Right lung (tissue), 10 donors: ENCODE measurements at places on chromosomes 7 and 10. TPM values are rescaled to one million over a fixed set of nuclear protein-coding genes. Genes with fewer than 3 reads are reported as not detected.

OGA gene
- 231 TPM for polyA plus RNA-seq

- no peak for DNase-seq
These were observed 12.0 kb upstream of the CRYGN start for GRCh38 chr7:151451626-151452571.

- no peak for DNase-seq
These were observed 96.6 kb upstream of the NPTX2 start for GRCh38 chr7:98520356-98520951.

GRCh38 chr7:129359638-129360037 is 74.6 kb upstream of the STRIP2 start:
- no peak for DNase-seq

- DNase-seq, result no peak
These were observed 65.2 kb downstream of the COL13A1 start for GRCh38 chr10:69866688-69867461.

NUTM2E gene
- 0.51 TPM for polyA plus RNA-seq

- no peak for DNase-seq
These were observed 351.8 kb upstream of the SEMA3A start for GRCh38 chr7:84546403-84546802.

DNA sequence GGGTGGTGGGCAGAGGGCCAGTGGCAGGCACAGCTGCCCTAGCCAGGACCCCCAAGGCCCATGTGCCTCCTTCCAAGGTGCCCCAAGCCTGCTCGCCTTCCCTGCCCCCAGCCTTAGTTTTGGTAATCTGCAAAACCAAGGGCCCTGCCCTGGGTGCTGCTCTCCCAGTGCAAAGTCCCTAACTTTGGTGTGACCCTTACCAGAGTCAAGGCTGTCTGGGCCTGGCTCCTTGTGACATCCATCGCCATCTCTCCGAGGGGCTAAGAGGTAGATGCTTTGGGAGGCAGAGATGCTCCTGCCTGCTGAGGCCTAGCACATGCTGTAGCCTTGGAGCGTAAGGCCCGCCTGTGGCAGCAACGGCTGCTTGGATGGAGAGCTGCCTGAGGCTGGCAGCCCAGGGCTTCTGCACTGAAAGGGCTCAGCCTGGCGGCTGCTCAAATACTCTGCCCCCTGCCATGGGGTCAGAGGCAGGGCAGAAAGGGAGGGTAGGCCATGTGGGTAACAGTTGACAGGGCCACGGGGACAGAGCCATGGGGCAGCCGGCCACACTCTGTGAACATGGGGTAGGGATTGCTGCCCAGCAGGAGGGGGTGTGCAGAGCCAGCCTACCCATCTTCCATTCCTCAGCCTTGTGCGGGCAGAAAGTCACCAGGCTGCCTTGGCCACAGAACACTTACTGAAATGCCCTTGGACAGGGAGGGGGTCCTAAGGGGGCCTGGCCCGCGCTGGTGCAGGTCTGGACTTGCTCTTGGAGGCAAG is 17.9 kb upstream of the MYL7 start:
- DNase-seq, result no peak

DNA sequence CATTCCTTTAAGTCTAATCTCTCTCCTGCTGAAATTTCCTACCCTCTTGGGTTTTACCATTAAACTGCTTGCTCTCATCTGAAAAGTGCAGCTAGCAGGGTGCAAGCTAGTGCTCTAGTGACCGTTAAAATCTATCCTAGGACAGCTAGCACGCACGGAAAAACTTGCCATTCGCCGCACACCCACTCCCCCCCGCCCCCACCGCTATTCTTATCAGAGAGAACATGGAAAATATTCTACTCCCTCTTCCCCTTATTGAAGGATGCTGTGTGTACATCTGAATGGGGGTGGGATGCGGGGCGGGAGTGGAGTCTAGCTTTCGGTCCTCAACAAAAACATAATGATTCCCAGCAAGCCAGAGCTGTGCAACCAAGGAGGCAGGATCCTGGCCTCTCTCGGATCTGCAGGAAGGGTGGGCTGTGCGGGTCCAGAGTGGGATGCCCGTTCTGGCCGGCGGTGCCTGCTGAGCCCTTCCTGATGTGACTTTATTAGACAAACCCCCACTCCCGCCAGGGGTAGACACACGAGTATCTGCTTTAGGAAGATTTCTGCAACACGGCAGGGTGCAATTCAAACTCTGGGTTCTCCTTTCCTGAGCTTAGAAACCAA is 1.1 kb upstream of the ADRA2A start:
- DNase-seq, result no peak

- DNase-seq, result no peak
These were observed 51.4 kb upstream of the DNAJC1 start for GRCh38 chr10:22054961-22055360.

PALD1 gene
- 20.7 TPM for polyA plus RNA-seq

GRCh38 chr7:44827567-44827966 is 20.3 kb downstream of the H2AZ2 start:
- no peak for DNase-seq

GRCh38 chr10:12685261-12686058 is 316.1 kb downstream of the CCDC3 start:
- no peak for DNase-seq

- no peak for DNase-seq
These were observed 29.8 kb upstream of the GNA12 start for GRCh38 chr7:2873686-2874551.

ZPBP gene
- polyA plus RNA-seq, result not detected

GRCh38 chr10:77899080-77899477 is 27.5 kb downstream of the DLG5 start:
- DNase-seq, result no peak

GRCh38 chr10:18145652-18146051 is 5.4 kb downstream of the CACNB2 start:
- no peak for DNase-seq

GRCh38 chr7:71343892-71344291 is 211.9 kb downstream of the GALNT17 start:
- no peak for DNase-seq

- DNase-seq, result no peak
These were observed 45.0 kb downstream of the JAKMIP3 start for GRCh38 chr10:132110713-132111112.
